ENCODE measurements at places on chromosomes 1 and 21.

- DNase-seq, result no peak
These were observed 502.3 kb downstream of the KCNT2 start for GRCh38 chr1:196105901-196106300.

GRCh38 chr1:170864238-170864637 is 71.1 kb upstream of the MROH9 start:
- no peak for DNase-seq

DNA sequence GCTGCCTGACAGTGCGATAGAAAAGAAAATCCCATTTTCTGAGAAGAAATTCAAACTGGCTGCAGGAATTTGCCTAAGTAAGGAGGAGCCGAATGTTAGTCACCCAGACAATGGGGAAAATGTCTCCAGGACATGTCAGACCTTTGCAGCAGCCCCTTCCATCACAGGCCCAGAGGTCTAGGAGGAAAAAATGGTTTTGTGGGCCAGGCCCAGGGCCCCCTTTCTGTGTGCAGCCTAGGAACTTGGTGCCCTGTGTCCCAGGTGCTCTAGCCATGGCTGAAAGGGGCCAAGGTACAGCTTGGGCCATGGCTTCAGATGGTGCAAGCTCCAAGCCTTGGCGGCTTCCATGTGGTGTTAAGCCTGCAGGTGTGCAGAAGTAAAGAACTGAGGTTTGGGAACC is 14.6 kb downstream of the ZBTB21 start:
- no peak for DNase-seq

DNA sequence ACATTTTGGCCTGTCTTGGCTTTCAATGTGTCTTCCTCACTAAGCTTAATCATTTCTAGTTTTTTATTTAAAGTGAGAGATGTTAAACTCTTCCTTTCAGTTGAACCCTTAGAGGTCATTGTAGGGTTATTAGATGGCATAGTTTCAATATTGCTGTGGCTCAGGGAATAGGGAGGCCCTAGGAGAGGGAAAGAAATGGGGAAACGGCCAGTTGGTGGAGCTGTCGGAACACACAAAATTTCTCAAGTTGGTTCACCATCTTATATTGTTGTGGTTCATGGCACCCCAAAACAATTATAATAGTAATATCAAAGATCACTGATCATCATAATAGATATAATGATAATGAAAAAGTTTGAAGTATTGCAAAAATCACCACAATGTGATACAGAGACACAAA is 31.4 kb upstream of the KAZN start:
- DNase-seq, result no peak

- DNase-seq, result no peak
These were observed 27.0 kb upstream of the IGSF3 start for GRCh38 chr1:116694524-116694923.

- DNase-seq, result no peak
These were observed 54.3 kb upstream of the SH3GLB1 start for GRCh38 chr1:86650065-86650464.

GRCh38 chr1:207335695-207336363 is 14.4 kb downstream of the CD55 start:
- DNase-seq, result no peak

Measured in stimulated activated CD8-positive, alpha-beta memory T cell treated with anti-CD3 and anti-CD28 coated beads, Interleukin-4, amount 100 ng/mL, for 48 hours (primary cell).